ENCODE measurements at places on chromosomes 16 and 17.

GRCh38 chr17:5975661-5976060 lies 94.5 kb upstream of the WSCD1 start:
- peak; percentile 68 for DNase-seq

DNA sequence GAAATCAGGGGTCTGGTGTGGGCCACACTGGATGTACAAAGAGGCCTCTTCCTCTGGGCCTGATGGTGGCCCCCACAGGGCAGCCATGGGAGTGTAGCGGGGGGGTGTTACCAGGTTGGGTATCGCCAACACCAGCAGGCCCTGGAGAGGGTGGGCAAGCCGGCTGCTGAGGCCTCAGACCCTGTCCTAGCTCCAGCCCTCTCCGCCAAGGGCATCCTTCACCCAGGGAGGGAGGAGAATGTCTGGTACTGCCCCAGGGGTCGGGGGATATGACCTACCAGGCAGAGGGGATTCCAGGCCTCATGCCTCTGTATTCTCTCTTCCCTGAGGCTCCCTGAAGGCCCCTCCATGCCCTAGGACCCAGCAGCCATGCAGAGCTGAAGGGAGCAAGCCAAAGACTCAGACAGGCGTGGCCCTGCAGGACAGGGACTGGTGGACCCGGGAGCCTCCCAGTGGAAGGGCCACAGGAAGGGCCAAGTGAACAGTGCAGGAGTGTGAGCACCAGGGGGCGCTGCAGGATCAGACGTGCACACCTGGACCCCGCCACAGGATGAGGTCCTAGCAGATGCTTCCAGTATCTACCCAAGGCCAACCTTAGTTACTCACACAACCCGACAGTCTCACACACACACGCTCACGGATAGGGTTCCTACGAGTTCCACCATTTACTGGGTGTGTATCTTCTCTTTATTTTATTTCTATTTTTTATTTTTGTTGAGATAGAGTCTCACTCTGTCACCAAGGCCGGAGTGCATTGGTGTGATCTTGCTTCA lies 10.9 kb upstream of the CES4A start:
- peak; percentile 75 for DNase-seq

DNA sequence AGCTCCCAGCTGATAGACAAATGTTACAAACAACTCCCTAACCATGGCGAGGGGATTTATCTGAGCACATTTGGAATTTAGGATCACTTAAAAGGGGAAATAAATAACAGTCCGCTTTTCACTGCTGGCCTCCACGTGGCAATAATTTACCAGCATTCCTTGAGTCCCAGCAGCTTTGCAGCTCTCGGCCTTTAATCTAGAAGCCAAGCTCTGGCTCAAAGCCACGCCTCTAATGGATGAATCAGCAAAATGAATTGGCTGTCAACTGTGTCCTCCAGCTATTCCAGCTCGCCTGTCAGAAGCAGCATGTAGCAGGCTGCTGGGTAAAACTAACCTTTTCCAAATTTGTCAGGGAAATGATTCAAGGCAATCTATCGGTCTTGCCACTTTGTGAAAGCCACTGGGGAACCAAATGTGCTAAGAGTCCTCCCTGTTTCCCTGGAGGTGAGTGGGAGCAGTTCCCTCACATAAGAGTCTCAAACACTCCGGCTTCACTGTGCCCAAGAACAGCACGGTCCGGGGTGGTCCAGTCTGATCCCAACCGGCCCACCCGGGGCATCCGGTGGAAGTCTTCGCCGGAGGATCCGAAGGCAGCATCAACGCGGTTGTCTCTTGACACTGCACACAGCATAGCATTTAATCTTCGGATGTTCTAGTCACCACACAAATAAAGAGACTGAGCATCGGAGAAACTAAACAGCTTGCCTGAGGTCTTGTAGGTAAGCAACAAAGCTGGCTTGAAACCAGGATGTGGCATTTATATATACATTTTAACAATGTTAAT lies 143.3 kb downstream of the PARN start:
- peak; percentile 72 for DNase-seq

GRCh38 chr16:78504401-78504851 lies 405.0 kb downstream of the WWOX start:
- no peak for DNase-seq

- DNase-seq = peak; percentile 50
These were observed 28.0 kb downstream of the ARHGAP23 start for GRCh38 chr17:38456031-38456815.

DNA sequence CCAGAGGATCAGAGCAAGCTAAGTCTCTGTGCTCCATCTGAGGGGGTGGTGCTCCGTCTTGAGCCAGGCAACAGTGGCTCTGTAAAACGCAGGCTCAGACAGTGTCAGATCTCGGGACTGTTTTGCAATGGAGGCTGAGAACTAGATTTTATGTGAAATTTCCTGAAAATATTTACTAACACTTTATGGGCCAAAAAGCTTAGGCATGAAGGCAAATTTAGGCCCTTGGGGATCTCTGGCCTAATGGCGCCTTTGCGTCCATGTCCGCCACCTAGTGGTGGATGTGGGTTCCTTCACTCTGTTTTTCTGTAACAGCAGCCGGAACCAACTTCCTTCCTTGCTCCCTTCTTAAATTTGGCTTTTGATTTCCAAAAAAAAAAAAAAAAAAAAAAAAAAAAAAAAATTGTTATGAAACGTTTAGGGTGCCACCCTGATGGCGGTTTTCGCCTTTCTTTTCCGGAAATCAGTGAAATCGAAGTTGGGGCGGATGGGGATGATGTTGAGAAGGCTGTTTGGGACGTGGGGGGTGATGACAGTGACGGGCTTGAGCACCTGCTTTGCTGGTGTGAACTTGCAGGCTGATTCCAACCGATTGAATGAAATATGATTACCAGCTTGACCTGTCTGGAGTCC lies 14.0 kb upstream of the ELAC2 start:
- DNase-seq = peak; percentile 33

- no peak for DNase-seq
These were observed 9.5 kb upstream of the ITGA2B start for GRCh38 chr17:44398692-44399691.

GRCh38 chr16:88924834-88925539 lies 52.0 kb downstream of the CBFA2T3 start:
- DNase-seq = peak; percentile 90

DNA sequence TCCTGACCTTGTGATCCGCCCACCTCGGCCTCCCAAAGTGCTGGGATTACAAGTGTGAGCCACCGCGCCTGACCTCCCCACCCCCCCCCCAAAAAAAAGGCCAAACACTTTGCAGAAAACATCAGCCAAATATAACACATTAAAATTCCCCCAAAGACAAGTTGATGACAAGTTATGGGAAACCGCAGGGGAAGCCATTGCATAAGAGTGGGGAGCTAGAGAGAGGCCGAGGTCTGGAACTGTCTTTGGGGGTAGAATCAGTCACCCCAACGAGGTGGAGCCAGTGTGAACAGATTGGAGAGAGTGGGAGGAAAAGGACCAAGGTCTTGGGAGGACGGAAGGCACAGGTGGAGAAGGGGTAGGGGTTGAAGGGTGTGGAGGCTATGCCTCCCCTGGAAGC lies 2.8 kb downstream of the DRC3 start:
- DNase-seq = no peak

GRCh38 chr16:50683689-50684374 lies 2.7 kb upstream of the SNX20 start:
- DNase-seq = no peak

GRCh38 chr16:87207965-87208364 lies 109.2 kb downstream of the C16orf95 start:
- no peak for DNase-seq

DNA sequence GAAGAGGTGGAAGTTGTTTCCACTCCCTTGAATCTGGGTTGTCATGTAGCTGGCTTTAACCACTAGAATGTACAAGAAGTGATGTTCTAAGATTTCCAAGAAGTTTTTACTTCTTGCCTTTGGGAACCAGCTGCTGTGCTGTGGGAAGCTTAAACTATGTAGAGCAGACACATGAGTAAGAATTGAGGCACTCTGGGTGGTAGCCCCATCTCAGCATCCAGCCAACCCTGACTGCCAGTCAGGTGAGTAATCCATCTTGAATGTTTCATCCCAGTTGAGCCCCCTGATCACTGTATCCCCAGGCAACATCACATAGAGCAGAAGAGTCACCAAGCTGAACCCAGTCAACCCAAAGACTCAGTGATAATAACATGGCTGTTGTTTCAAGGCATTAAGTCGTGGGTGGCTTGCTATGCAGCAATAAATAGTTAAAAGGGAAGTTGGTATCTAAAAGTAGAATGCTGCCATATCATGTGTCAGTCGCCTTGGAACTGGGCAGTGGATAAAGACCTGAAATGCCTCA lies 62.8 kb upstream of the GPR139 start:
- no peak for DNase-seq

GRCh38 chr17:6487251-6488007 lies 43.2 kb downstream of the PIMREG start:
- DNase-seq = peak; percentile 57
